Dorsolateral prefrontal cortex (tissue), 122 donors: ENCODE measurements at places on chromosomes 3 and 15.
A peak's percentile ranks its signal among the peaks of the same experiment; 100 is the strongest.

DNA sequence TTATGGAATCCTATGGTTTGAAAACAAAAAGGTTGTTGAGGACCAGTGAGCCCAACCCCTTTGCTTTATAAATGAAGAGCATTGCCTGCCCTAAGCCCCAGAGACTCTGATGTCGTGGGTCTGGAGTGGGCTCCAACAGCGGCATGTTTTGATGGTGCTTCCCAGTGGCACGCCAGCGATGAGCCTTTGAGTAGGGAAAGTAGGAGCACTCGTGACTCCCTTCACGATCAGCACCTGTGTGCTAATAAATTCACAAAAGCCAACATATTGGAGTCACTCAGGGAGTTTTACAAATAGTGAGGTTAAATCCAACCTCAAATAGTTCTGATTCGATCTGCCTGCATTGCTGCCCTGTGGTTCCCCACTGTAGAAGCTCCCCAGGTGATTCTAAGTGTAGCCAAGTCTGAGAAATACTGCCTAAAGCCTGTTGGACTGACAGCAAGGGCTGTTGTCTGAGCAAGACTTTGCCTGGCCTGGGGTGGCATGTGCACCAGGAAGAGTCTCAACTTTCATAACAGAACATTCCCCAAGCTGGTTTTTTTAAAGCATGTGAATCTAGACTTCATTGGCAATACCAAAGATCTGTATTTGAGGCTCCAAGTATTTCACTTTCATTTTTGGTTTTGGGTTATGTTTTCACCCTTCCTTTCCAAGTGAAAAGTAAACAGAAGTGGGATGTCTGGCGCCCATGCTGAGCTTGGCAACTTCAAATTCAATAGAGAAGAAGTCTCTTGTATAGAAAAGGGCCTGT lies 9.9 kb downstream of the CCR5 start:
- DNase-seq: no peak

GRCh38 chr15:81085213-81085612 lies 48.9 kb upstream of the CFAP161 start:
- DNase-seq: no peak

DNA sequence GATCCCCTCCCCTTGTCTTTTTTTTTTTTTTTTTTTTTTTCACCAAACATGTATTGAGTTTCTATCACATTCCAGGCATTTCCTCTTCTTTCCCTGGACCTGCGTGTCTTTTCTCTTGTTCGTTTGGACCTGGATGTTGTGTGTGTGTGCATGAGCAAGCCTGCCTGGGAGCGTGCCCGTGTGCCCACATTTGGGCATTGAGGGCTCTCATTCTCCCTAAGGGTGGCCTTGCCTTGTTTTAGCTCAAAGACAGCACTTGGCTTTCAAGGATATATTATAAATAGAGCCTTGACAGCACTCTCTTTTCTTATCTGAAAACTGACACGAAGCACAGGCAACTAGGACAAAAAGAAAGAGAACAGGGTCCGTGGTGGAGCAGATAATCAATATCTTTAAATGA lies 39.0 kb upstream of the SLC25A26 start:
- no peak for DNase-seq

DNA sequence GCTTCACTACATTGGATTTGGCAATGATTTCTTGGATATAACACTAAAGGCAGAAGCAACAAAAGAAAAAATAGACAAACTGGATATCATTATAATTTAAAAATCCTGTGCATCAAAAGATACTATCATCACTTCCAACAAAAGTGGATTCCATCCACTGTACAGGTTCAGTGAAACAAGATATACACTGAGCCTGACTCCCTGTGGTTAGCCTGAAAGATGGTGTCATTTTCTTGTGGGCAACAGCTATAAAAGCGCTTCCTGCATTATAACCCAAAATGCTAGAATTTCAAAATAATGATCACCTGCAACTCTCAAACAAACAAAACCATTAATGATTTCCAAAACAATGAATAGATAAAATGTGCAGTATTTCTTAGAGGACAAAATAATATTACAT lies 39.6 kb upstream of the TBC1D23 start:
- DNase-seq: no peak

GRCh38 chr3:67654099-67654843 lies at the start of gene SUCLG2:
Gene SUCLG2 (minus strand): TSS chr3:67654612. CDS start chr3:67654586, 26 bp downstream.
- peak; percentile 72 for DNase-seq
